ENCODE measurements at places on chromosomes 1 and 21.

- no peak for DNase-seq
Observed at GRCh38 chr1:101136739-101137138, 100.1 kb upstream of the S1PR1 start.

- no peak for DNase-seq
Observed at GRCh38 chr1:46603481-46603857, 599 bp downstream of the MKNK1 start.

GRCh38 chr21:43768868-43769167, 7.3 kb downstream of the CSTB start:
- DNase-seq: no peak

GRCh38 chr1:240107058-240107684, 15.5 kb downstream of the FMN2 start:
- no peak for DNase-seq

DNA sequence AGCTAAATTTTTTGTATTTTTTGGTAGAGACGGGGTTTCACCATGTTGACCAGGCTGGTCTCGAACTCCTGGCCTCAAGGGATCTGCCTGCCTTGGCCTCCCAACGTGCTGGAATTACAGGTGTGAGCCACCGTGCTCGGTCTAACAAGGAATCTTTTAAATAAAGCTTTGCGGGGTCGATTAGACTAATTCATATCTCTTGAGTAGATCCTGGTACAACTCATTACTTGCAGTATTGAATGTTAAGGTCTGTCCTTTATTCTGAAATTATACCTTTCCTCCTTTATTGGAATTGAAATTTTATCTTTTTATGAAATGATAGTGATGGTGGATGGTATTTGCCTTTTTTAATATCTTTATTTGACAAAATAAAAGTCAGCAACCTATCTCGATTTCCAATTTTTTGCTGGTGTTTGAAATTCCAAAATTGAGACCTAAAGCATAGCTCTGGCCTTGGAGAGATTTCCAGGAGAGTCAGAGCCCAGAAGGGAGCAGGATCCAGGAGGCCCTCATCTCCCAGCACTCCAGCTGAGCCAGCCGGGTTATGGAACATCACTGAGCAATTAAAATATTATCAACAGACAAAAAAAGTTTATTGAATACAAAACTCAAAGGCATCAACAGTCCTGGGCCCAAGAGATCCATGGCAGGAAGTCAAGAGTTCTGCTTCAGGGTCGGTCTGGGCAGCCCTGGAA, 4.7 kb downstream of the S100A2 start:
- no peak for DNase-seq

DNA sequence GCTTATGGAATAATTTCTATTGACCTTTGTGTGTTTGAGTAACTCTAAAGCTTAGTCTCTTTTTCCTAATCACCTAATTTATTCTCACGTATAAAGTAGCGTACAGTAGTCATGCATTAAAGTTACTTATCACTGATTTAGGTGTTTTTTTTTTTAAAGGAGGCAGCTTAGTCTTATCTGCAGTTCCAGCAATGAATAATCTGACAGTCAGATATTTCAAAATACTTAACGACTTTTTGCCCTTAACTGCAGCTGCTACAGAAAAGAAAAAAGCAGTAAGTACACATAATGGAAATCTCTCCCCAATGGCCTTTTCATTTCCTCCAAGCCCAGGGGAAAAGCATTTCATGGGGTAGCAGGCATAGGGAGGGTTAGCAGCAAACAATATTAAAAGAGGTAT, 54.6 kb downstream of the SLC35F3 start:
- no peak for DNase-seq

DNA sequence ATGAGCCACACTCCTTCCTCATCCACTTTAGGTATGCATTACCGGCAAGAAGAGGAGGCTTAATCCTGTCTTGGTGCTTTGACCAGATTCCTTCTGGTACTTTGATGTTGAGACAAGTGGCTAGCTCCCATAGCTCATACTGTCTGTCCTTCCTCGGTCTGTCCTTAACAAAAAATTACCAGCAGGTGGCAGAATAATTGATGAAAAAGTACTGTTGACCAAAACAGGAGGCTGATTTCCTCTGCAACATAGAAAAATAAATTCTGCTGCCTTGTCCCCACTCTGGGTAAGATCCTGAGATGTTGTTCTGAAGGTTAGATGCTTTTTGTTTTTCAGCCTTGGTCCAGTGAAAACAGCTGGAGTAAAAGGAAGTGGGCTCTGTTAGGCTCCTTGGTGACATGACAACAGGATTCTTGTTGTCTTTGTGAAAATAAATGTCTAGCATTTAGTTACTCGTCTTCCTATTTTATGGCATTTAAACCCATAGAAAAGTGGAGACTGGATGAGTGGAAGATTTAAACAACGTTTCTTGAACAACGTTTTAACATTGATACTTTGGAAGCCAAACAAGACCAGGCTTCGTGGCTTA, 11.2 kb upstream of the HJV start:
- no peak for DNase-seq

GRCh38 chr1:7755448-7755847, 15.6 kb upstream of the VAMP3 start:
- no peak for DNase-seq

DNA sequence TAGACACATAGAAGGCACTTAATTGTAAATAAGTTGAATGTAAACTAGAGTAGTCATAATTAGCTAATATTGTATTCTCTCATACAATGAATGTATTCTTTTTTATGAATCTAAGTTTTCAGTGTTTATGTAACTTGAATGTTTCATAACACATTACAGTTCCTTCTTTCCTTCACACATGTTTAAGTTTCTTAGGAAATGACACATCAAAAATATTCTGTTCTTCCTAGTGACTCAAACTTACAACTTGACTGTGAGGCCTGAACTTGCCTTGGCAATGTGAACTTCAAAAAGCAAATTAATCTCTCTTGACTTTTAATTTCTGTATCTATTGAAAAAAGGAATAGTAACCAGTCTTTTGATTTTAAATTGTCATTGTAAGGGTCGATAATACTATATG, 700.1 kb downstream of the KCNT2 start:
- DNase-seq: no peak

GRCh38 chr21:34576041-34576511, 38.8 kb downstream of the RCAN1 start:
- DNase-seq: no peak

- DNase-seq: peak; percentile 87
Observed at GRCh38 chr1:207822602-207823451, 71.0 kb downstream of the CD46 start.

DNA sequence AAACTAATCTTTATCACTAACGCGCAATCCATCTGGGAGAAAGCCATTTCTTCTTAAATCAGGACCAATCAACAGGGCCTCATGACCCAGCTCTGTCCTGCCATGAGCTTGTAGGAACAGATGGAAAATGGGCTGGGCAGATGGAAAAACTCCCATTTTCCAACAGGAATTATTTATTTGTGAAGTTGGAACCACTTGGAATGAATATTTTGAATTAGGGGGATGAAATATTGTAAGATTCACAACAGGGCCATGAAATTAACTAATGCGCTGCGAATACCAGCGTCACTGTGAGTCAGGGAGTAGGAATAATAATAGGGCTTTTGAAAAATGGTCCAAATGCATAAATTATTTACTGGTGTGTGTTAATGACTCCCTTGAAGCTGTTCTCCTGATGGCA, 53.1 kb upstream of the CYP2J2 start:
- DNase-seq: no peak

DNA sequence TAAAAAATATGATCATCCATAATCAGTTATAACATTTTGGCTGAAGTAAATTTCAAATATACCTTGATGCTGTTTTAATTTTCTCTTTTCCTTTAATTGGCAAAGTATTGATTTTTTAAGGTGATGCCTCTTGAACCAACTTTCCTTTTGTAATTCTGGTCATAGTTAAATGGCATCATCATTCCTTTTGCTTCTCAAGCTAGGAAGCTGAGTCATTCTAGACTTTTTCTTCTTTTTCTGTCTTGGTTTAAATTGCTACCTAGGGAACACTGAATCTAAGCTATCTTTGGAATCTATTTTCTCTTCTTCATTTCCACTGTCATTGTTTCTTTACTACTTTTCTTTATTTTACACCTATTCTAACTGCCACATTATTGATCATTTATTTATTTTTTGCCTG, 162.7 kb downstream of the HMCN1 start:
- DNase-seq: no peak

- DNase-seq: no peak
Observed at GRCh38 chr1:92372164-92372563, 73.3 kb downstream of the RPAP2 start.

DNA sequence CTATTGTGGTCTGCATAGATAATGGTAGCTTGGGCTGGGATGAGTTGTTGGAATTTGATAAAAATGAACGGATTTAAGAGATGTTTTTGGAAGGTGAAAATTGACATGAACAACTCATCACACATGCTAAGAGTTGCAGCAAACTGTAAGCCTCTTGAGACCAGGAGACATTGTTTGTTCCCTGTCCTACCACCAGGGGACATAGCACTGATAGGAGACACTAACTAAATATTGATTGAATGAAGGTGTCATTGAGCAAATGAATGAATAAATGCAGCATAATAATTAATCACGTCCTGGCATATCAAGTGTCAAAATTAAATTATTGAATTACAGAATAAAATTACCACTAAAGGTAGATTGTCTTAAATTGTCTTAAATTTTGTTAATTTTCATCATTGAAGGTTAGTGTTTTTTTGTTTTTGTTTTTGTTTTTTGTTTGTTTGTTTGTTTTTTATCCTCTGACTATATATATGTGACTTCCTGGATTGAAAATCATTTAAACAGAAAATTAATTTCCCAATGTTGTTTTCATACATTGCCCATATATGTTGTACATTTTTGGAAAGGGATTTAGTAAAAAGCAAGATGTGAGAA, 285.3 kb upstream of the C1orf105 start:
- DNase-seq: no peak

DNA sequence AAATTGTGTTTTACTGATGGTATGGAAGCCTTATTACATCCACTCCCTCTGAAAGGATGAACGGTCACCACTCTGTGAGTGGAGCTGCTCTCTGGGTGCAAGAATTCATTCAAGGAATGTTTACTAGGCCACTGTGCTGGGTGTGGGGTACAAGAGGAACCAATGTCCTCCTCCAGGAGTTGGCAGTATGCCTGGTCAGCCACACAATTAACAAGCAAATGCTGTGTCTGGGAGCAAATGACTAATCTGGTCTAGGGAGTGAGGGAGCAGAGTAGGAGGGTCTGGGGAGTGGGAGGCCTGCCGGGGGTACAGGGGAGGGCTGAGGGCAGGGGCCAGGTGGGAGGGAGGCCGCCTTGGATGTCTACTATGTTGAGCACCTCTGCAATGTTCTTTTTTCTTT, 27.2 kb upstream of the TDRD10 start:
- peak; percentile 80 for DNase-seq
